ENCODE measurements at places on chromosomes 7 and 10.

DNA sequence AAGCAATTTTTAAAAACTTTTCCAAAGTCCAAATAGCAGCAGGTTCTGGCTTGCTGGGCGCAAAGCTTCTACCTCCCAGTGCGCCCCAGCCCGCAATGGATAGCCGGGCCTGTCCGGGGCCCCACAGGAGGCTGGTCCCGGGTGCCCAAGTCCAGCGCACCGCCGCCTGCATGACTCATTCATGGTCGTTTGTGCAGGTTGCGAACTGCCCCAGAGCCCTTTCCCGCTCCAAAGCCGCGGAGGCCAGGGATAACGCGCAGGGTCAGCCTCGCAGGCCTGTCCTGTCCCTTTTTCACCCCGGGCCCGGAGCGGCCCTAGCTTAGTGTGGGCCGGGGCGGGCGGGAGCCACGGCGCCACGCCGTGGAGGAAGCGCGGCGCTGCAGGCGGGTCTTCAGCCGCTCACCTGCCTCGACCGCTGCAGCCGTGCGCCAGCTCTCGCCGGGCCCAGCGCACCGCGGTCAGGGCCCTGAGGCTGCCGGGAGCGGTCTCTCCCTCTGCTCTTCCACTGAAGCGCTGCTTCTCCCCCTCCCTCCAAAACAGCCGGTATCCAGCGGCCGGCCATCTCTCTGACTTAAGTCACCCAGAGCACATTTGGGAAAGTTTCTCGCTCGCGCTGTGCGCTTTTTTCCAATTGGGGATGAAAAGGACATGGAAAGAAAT is 1.7 kb upstream of the EGR2 start:
- DNase-seq: peak; percentile 79

- DNase-seq: no peak
These were observed 335.1 kb downstream of the BMPER start for GRCh38 chr7:34240417-34240816.

GRCh38 chr10:63363951-63364350 is 101.8 kb downstream of the JMJD1C start:
- no peak for DNase-seq

DNA sequence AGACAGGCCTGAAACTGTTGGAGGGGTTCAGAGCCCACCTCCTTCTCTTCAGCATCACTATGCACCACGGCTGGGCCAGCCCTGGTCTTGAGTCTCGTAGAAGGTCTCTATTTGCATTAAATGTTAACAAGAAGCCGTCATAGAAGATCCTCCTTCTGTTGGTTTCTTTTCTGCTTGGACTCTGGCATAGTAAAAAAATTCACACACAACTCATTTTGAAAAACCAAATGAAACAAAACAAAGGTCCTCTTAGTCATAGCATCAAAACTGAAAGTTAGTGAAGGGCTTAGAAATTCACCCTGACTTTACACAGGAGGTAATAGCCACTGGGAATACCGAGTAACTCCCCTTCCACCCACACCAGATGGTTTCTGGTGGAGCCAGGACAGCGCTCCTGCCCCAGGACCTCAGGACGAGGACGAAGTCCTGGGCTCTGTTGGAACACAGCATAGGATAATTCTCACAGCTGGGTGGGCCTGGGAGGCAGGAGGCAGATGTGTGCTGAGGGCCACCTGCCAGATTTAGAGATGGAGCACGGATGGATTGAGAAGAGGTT is 248.4 kb upstream of the KLF6 start:
- no peak for DNase-seq

GRCh38 chr7:142671506-142671905 is 77.8 kb upstream of the PRSS1 start:
- DNase-seq: no peak

GRCh38 chr10:119801998-119802538 is 70.6 kb downstream of the MCMBP start:
- no peak for DNase-seq

DNA sequence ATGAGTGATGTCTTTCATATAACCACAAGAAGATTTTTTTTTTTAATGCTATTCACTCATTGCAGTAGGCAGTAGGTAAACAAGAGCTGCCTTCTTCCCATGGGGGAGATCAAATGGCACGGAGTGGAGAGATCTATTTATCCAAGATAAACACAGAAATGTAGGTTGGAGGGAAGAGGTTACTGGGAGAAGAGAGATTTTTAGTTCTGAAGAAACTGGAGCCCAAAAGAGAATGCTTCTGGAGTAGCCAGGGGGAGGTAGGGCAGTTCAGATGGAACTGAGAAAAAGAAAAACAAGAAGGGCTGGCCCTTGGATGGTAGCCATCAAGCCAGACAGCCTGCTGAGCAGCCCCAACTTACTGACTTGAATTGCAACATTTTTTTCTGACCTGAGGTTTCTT is 270.1 kb upstream of the TPK1 start:
- no peak for DNase-seq

GRCh38 chr10:123574109-123574698 is 92.0 kb upstream of the GPR26 start:
- no peak for DNase-seq

- no peak for DNase-seq
These were observed 86.9 kb downstream of the UBE2H start for GRCh38 chr7:129865925-129866201.

- no peak for DNase-seq
These were observed 5.8 kb upstream of the ARHGAP22 start for GRCh38 chr10:48610585-48611093.

GRCh38 chr7:51301806-51302205 is 14.8 kb downstream of the COBL start:
- DNase-seq: no peak

- no peak for DNase-seq
These were observed 86.1 kb downstream of the FAM107B start for GRCh38 chr10:14688606-14689005.

- DNase-seq: no peak
These were observed 148.6 kb downstream of the GRK5 start for GRCh38 chr10:119355930-119356329.

DNA sequence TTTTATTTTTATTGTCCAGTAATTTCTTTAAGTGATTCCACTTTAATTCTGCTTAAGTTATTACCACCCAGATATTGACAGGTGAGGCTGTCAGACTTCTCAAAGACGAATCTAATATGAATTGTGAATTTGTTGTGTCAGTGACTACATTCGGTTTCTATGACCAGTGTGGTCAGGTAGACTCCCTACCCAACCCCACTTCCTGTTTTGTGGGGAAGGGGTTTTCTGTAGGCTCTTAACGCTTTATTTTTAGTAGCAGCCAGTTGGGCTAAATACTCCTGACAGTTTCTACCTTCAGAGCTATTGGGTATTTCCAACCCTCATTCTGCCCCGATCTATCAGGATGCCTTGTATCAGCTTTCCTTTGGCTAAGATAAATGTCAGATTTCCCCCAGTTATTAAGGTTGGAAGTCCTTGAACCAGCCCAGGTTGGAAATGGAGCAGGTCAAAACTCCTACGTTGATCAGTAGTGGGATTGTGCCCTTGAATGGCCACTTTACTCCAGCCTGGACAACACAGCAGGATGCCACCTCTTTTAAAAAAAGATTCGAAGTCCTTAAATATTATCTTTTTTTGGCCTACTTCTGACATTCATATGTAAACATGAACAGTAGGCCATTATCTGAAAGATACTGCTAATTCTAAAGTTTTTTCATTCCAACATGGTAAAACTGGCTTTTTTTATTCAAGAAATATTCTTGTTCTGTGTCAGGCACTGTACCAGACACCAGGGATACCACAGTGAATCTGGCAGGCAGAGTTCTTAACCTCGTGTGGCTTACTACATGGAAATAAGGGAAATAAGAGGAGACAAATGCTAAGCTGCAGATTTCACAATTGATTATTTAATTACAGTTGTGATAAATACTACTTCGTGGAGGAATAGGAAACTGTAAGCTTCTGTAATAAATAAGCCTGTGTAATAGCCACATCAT is 133.3 kb upstream of the SAMD8 start:
- DNase-seq: no peak

DNA sequence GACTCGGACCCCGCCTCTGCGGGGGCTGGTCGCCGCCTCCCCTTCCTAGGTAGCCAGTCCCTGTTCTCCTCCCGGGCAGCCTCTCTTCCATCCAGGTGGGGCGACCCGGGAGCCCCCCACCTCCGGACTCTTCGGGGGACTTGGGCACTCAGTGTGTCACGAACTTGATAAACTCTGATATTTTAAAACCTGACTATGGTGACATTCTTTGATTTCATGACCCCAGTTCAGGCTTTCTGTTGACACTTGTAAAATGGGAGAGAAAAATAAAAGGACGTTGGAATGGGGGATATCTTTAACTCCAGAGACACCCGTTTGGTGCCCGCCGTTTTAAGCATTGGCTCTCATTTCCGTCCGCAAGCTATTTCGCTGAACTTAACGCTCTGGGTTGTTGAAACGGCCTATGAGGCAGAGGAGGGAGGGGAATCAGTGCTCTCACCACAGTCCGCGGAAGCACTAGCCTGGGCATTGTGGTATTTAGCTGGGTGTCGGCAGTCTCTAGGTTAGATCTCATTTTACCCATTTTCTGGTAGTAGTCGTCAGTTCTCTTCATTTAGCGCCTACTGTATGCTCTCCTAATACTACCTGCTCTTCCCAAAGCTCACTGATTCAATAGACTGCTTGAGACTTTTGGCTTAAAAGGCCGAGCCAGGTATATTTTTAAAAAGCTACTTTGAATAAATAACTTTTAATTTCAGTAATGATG is 738 bp downstream of the VPS26A start:
- peak; percentile 17 for DNase-seq

GRCh38 chr10:91007655-91008054 is 86.8 kb upstream of the ANKRD1 start:
- no peak for DNase-seq

- DNase-seq: no peak
These were observed 36.4 kb downstream of the GDI2 start for GRCh38 chr10:5776881-5777197.

- DNase-seq: no peak
These were observed 33.2 kb downstream of the TMEM229A start for GRCh38 chr7:123999703-124000102.

- DNase-seq: peak; percentile 30
These were observed 32.4 kb upstream of the MTPN start for GRCh38 chr7:136009488-136010079.

DNA sequence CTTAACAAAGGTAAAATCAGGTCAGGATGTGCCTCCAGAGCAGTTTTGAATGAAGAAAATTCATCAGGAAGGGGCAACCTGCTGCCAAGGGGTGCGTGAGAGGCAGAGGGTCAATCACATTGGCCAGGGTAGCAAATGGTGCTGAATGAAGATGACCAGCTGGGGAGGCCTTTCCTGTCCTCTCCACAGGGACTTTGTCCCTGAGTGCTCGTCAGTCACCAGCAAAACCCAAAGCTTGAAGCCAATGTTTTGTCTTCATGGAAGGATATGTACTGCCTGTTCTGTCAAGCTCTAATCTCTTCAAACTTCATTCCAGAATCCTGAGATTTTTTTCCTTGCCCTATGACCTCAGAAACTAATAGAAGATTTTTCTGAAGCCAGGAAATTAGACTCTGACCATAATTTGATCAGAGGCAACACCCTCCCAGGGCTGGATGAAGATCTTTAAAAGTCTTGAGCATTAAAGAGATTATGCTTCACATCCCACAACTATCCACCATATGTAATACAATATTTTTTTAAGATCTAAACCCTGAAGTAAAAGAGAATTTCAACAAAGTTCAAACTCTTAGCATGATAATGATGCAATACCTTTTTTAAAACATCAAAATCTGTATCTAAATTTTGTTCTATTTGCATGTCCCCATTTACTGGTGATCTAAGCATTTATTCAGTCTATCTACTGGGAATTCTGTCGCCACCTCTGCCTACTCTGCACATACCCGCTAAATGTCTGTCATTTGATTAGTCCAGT is 243.0 kb downstream of the SNX13 start:
- DNase-seq: no peak

DNA sequence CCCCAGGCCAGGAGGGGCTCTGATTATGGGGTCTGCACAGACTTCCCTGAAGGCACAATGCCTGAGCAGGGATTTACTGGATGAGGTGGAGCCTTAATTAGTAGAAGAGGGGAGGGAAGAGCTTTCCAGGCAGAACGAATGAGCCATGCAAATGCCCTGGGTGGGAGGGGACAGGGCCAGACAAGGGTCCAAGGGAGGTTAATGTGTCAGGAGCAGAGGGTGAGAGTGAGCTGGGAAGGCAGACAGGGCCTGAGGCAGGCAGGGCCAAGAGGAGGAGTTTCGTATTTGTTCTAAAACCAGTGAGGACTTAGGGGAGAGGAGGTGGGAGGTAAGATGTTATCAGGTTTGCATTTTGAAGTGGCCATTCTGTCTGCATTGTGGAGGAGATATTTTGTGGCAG is 65.3 kb downstream of the NPY start:
- DNase-seq: no peak

GRCh38 chr7:120829487-120829886 is 28.5 kb downstream of the TSPAN12 start:
- no peak for DNase-seq

DNA sequence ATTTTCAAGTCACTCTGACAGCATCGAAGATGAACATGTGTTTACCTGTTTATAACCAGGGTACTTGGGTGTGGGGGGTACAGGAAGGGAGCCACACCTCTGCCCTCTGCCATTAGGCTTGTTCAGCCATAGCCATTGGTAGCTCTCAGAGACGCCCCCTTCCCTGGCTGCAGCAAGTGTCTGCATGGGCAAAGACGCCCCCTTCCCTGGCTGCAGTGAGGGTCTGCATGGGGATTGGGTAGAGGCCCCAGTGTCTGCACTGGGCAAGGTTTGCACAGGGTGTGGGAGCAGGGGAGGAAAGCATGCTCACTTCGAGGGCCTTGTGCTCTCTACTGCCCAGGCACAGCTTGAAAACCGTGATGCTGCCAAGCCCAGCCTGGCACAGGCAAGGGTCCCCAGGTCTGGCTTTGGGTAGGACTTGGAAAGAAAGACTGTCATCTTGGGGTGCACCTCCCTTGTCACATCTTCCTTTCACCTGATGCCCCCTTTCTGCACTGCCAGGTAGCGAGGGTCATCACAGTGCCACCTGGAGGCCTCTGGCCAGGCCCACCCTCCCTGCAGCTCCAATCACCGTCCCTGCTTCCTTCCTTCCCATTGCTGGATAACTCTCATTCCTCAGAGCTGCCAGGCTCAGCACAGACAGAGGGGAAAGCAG is 3.7 kb downstream of the TMEM225B start:
- DNase-seq: no peak

GRCh38 chr7:25771491-25771890 is 380.5 kb upstream of the NFE2L3 start:
- DNase-seq: no peak

DNA sequence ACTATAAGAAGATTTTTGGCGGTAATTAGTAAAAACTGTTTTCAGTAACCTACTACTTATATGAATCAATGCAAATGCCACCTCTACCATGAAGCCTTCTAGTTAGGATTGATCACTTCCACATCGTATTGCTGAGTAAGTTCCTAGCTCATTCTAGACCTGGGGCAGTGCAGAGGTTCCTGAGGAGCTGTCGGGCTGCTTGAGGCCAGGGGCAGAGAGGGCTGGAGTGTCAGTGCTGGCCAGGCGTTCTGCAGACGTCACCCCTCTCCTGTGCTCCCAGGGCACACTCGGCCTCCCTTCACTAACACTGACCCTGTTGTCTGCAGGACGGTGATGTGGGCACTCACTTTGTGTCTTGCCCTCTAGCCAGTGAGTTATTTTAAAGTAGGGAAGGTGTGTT is 275.7 kb downstream of the CELF2 start:
- no peak for DNase-seq

- no peak for DNase-seq
These were observed 59.7 kb upstream of the LRRC18 start for GRCh38 chr10:48999346-48999745.
